ENCODE measurements at places on chromosomes 2 and 18.

DNA sequence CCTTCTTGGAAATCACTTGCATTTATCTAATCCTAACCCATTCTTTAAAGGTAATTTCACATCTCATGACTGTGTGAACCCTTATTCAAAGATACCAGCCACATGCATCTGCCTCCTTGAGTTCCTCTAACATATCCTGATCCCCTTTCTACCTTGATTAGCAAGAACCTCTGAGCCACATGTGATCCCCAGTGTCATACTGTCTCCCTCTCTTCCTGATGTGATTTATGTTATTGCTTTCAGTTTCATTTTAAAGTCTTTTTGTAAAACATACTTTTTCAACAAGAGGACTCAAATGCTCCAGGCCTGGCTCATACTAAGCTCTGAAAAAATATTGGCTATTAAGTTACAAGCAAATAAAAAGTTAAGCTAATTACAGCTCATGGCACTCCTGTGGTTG lies 470.1 kb downstream of the DLGAP1 start:
- DNase-seq = no peak

- DNase-seq = no peak
Measured at GRCh38 chr2:71689968-71690834, 236.8 kb downstream of the DYSF start.

DNA sequence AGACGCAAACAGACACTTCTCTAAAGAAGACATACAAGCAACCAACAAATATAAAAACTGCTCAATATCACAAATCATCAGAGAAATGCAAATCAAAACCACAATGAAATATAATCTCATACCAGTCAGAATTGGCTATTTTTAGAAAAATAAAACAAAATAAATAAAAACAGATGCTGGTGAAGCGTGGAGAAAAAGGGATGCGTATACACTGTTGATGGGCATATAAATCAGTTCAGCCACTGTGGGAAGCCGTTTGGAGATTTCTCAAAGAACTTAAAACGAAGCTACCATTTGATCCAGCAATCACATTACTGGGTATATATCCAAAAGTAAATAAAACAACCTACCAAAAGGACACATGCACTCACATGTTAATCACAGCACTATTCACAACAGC lies 206.2 kb downstream of the HNMT start:
- no peak for DNase-seq

DNA sequence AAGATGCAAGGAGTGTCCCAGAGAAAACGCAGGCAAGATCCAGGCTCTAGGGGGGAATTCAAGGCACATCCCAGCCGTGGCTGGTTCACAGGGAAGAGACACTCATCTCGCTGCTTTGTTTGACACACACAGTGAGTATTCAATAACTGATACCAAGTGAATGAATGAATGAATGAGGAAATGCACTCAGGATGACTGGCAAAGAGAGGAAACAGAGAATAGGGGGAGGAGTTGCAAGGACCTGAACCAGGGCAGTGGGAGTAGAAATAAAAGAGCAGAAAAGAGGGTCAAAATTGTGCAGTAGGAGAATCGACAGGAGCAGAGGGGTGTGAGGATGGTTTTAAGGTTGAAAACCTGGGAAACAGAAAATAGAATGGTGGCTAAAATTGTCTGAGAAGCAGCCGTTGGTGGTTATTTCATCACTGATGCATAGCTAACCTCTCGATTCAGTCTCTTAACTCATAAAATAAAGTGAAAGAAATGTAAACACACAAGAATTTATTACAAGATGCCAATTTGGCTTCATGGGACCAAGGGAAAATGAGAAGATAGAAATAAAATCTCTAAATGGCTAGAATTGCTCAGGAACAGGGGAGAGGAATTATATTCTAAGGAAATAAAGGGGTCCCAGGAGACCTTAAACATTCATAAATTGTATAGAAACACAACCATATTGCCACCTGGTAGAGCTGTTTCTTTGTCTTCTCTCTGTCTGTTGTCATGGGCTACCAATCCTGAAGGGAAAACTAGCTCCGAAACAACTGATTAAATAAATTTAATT lies 63.9 kb upstream of the PHLPP1 start:
- DNase-seq = no peak

DNA sequence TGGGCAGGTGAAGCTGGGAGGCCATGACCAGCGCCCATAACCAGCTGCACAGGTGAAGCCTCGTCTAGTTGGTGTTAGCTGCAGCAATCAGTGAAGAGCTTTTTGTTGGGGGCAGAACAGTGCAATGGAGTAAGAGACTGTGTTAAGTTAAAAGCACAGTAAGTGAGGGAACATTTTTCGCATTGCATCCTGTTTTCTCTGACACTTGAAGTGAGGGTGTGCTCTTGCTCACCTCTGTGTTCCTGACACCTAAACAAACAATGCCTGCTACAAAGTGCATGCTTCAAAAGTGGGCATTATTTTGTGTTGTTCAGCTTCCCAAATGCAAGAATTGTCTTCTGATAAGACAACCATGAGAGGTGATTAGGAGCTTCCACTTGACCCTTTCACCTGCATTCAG lies 324.0 kb upstream of the ACVR2A start:
- DNase-seq = no peak

DNA sequence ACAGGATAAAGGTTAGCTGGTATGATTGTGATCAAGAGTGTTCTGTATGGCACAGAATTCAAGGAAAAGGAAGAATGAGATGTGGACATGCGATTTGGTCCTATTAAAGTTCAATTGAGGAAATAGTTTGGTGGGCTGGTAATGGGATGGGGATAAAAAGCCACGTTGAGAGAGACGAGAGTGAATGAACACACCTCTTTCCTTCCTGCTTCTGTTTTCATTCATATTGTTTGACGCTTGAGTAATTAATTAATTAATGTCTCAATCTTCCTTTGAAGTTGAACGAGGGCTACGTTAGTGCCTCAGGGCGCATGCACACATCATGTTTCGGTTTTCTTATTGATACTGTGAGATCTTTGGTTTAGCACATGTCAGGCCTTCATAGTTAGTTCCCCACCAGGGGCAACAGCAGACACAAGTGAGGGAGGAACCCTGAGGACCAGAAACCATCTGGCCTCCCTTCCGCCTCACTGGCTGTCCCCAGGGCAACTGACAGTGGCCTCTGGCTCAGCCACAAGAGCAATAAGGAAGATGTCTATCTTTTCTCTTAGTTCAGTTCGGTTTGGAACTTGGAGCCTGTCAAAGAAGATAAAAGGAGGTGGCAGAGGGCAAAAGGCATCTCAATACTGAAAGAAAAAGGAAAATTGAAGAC lies 116.0 kb downstream of the LIPG start:
- no peak for DNase-seq

DNA sequence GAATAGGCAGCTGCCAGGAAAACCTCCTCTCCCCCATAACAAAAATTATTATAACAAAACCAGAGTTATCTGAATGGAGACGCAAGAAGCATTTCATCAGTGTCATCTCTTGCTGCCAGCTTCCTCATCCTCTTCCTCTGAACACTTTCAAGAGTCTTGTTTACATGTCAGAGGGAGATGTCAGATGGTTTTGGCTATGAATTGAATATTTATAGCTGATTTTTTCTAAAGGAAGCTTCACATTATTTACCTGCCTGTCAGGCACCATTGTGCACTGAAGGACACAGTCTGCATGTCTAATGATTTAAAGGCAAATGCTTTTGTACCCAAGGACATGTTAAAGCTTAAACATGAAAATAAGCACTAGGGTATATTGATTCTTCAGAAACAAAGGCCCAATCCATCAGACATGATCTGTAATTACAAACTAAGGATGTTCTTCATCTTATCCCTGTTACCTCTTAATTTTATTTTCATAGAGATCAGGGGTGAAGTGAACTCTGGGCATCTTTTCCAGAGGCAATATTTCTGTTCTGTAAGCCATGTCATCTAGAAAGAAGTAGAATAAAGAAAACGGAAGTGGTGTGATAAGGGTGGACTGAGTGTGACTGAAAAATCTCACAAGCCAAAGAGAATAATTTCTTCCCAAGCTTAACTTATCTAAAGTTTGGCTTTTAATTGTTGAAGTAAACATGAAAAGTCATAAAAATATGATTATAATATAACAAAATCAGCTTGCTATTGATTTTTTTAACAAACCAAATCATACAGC lies 168.7 kb downstream of the ANKRD44 start:
- DNase-seq = no peak

GRCh38 chr18:45006934-45007333 lies 326.2 kb downstream of the SETBP1 start:
- no peak for DNase-seq

- no peak for DNase-seq
Measured at GRCh38 chr2:36952748-36953197, 13.6 kb downstream of the STRN start.

DNA sequence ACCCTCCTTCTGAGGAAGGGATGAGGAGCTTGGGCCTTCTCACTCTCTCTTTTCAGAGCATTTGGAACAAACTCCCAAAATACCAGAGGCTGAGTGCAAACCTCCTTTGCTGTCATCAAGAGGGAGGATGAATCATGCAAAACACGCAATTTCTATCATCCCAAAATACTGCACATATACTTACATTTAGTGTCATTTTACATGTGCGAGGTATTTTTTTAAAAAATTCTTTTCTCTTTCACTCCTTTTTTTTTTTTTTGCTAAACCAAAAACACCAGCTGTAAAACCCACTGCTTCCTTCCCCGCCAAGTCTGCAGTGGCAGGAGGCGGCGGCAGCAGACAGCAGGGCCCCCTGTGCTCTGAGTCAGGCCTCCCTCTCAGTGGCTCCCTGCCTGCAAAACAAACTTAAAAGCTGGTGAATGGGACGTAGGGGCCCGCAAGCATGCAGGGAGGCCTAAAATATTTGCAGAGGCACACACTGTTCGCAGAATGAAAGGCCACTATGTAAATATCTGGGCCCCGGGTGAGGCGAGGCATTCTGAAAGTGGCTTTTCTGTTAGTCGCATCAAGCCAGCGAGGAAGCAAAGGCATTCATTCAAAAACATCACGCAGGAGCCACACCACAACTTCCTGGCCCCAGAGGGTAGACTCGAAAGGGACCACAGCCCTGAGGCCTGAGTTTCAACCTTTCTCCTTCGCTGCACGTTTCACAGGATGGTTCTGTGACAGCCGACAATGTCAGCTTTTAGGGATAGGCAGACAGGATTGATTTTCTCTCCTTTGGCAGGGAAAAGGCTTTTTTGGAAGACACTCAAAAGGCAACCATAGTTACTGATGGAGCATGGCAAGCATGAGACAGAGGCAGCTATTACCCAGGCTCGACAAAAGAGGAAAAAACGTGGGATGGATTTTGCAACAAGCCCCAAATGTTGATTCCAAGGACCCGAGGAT lies 73.4 kb downstream of the ACTR2 start:
- DNase-seq = peak; percentile 23

DNA sequence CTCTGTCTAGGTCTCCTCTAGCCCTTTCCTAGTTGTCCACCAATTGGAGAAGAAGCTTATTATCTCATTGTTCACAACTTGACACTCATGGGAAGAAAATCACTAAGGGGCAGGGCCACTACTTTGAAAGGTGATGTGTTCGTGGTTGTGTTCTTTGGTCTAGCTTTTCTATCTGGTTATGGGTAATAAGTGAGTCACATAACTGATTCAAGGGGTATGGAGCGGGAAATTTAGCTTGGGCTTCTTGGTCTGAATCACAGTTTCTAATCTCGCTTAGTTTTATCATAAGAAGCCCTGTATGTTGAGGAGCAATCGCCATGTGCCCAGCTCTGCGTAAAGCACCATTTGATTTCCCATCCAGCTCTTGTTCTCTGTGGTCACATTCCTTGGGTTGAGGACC lies 18.7 kb upstream of the DYTN start:
- DNase-seq = no peak

- DNase-seq = no peak
Measured at GRCh38 chr18:54881229-54881768, 53.0 kb downstream of the RAB27B start.

GRCh38 chr2:131029812-131030211 lies 63.4 kb downstream of the FAM168B start:
- no peak for DNase-seq

DNA sequence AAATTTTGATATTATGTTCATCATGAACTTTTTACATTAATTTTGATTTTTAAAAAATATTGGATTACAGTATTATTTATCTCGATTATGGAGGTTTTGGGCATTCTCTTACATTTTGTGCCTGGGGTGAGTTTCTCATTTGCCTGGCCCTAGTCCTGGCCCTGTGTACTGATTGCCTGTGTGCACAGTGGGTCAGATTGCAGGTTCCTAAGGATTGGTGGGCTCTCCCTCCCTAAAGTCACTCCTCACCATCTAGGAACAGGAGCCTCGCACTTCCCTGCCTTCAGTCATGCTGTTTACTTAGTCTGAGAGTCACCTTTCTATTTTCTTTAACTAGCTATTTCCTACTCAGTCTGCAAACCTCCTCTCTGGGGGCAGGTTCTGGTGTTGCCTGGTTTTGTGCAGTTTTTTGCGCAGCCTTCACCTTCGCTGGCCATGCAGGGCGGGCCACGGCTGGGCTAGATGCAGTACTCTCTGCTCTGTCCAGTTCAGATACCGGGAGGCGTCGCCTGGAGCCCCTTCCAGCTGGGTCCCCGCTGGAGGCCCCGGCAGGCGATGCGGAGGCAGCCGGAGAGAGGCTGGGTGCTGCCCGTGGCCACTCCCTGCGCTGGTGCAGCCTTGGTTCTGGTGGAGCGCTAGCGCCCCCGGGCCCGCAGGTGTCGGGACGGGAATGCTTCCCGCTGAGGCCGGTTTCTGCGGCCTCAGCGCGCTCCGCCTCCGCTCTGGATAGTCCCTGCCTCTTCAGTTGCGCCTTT lies 23.3 kb upstream of the MC5R start:
- peak; percentile 15 for DNase-seq

DNA sequence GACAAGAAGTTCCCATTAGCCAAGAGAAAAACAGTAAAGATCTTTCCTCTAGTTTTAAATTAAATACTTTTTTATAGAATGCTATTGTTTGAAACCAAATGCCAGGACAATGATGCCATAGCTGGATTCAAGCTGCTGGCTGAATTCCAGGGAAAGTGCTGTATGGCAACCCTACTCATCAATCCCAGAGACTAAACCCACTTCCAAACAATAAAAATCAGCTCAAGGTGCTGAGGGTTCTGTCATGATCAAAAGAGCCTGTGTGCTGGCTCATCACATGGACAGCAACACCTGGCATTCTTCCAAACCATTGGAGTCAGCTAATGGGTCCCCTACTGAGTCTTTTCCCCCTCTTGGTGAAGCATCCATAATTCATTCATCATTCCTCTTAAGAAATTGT lies 53.7 kb upstream of the PARD3B start:
- DNase-seq = no peak

- no peak for DNase-seq
Measured at GRCh38 chr2:172454404-172455120, 27.2 kb downstream of the ITGA6 start.

DNA sequence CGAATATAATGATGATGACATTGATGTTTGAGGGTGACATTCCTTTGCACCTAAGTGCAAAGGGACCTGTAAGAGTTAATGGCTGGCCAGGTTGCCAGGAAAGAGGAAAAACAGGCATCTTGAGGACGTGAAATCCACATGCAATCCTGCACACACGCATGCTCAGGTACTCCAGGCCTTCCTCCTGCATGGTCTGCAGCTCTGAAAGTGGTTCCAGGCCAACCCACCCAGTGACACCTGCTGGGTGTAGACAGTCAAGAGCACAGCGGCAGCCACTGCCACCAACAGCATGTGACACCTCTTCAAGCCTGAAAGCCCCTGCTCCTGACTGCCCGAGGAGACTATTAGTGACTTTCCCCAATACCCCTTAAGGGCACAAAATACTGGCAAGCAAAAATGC lies 101.6 kb downstream of the PIEZO2 start:
- DNase-seq = no peak

- no peak for DNase-seq
Measured at GRCh38 chr2:10873171-10873570, 38.6 kb upstream of the KCNF1 start.

- no peak for DNase-seq
Measured at GRCh38 chr2:127431408-127432023, 13.3 kb downstream of the PROC start.

Measured in stimulated activated CD8-positive, alpha-beta memory T cell treated with anti-CD3 and anti-CD28 coated beads, Interleukin-7, amount 100 ng/mL, for 1 hour (primary cell).